ENCODE measurements at places on chromosomes 7 and 10.

DNA sequence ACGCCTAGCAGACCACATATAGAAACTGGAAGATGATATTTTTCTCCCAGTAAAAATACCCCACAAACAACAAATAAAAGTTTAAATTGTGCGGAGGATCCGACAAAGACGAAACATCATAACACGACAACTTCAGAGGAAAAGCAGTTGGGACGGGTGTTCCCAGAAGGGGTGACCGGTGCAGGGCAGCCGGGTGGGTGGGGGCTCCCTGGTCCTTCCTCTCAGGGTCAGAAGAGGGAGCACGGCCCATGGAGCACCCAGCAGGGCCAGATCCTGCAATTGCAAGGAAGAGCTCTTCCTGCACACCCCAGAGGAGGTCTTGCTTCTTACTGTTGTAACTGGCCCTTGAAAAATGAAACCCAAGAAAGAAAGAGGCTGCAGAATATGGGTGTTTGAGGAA lies 608.5 kb upstream of the MKI67 start:
- DNase-seq = no peak

GRCh38 chr7:12861070-12861469 lies 173.6 kb downstream of the ARL4A start:
- DNase-seq = no peak

DNA sequence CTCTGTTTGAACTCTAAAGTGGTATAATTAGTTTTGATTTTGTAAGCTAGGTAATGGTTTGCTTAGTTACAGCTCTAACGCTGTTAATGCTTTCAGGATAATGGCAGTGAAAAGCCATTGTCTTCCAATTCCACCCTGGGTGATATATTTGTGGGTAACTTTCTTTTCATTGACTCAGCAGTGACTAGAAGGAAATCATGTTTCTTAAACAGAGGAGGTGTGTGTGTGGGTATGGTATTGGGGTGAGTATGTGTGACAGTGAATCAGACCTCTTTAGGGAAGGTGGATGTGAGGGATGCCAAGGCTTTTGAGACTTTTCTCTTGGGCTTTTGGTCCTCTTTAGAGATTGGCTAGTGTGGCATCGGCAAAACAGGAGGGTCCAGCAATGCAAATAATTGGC lies 13.6 kb downstream of the ENTPD7 start:
- no peak for DNase-seq

DNA sequence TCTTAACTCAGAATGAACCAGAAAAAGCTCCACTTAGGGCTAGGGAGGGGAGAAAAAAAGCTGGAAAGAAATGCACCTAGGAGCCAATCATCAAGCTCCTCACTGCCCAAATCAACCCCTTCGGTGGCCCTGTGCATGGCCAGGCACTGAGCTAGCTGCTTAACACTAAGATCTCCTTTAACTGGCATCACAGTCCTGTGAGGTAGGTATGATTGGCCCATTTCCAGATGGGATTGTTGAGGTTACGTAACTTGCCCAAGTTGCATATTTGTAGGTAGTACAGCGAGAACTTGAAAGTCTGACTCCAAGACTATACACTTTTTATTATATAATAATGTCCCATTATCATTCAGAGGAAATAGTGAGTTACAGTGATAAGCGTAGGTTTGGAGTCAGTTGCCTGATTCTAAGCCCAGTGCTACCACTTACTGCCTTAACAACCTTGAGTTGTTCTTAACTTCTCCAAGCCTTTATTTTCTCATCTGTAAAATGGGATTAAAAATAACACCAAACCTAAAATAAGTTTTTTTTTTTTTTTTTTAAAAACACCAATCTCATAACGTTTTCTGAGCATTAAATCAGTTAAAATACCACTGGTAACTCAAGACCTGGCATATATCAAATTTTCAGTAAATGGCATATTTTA lies 37.2 kb upstream of the ACSL5 start:
- DNase-seq = no peak

- no peak for DNase-seq
Observed at GRCh38 chr7:47451851-47452205, 130.1 kb downstream of the TNS3 start.

DNA sequence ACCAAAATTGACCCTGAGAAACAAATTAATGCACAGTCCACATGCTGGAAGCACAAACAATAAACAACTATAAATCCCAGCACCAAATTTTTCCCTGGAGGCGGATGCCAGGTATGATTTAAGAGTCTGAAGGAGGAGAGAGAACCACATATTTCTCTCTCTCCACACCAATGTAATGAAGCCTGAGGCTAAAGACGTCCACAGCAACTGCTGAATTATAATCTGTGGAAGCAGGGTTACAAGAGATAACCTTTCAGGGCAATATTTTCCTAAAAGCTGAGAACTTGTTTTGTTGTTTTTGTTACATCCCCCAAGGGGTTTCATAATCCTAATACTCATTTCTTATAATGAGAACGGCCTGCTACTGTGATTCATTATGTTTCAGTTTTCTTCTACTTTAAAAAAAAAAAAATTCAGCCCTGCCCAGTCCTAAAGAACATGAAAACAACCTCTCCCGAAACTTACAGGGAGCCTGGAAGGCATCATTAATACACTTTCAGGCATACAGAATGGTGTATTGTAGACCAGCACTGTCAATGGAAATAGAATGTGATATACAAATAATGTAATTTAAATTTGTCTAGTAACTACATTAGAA lies 48.5 kb upstream of the ABLIM1 start:
- no peak for DNase-seq

DNA sequence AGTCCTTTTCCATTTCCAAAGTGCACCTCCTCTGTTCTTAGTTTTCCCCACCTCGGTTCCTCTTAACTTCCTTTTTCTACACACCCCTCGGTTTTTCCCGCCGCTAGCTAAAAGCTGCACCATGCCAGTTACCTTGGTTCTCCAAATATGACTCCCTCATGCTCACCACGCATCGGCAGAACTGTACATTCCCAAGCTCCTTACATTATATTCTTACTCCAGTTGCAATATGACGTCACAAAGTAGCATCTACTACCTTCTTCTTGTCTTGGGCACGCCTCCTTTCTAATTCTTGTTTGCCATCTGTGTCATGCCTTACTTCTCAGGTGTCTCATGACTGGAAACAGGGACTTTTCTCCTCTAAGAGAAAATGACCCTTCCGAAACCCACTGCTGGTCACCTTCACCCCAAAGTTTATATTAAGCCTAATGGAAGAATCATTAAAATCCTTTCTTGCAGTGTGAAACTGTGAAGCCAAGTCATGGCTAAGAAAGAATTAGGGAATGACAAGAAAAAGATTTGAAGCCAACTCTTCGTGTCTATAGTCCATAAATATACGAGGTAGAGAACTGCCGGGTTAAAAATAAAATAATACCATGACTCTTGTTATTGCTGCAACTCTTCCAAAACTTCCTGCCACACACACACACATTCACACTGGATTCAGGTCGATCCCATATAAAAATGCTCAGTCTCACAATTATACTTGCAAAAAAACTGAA lies 1.7 kb downstream of the ESYT2 start:
- peak; percentile 62 for DNase-seq

- DNase-seq = no peak
Observed at GRCh38 chr10:22618078-22618785, 96.1 kb downstream of the PIP4K2A start.

DNA sequence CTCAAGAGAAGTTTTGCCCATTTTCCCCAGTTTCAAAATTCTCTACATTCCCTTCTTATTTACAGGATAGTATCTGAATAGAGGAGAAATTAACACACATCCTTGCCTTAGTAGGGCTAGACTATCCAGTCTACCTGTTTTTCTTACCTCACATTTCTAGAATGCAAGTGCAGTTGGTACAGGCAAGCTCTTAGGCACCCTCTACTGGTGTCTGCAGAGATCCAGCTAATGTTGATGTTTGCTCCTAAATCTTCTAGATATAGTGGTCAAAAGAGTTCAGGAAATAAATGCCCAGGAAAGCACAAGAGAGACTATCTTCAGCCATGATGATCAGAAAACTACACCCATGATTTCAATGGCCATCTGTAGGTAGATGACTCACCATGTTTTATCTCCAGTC lies 205.3 kb downstream of the HTR7 start:
- no peak for DNase-seq

GRCh38 chr10:131831561-131831960 lies 69.2 kb upstream of the PPP2R2D start:
- no peak for DNase-seq

- DNase-seq = peak; percentile 49
Observed at GRCh38 chr7:96414931-96415292, 93.0 kb upstream of the SLC25A13 start.

DNA sequence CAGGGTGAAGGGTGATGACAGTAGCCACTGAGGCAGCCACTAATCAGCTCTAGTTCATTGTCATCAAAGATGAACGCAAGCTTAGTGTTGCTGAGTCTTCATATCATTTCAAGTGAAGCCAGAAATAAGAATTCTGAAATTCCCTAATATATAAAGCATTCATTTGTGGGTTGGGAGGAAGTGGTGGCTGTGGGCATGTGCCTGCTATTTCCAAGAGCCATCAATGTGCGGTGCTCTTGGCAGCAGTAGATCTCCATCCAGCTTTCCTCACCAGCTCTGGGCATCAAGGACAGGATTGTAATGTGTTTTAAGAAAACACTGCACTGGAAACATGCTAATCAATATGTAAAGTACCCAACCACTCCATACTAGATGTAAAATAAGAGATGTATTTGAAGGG lies 202.5 kb upstream of the AHR start:
- DNase-seq = no peak

DNA sequence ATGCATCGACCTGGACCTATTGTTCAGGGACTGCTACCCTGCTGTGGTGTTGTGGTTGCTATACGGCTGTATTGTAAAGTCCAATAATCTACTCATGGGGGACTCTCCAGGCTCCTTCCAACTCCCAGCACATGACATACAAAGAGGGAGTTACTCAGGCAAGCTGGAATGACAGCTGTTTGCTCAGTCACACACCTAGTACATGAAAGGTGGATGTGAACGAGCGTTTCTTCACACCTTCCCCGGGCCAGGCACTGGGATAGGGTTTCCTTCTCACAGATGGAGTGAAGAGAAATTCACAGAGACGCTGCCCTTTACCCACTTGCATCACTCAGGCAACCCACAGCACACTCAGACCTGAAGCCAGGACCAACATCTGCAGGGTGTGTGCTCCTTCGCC lies 215.7 kb downstream of the TNS3 start:
- no peak for DNase-seq

GRCh38 chr7:1418505-1419309 lies 40.6 kb downstream of the MICALL2 start:
- DNase-seq = no peak

- DNase-seq = no peak
Observed at GRCh38 chr7:74126220-74126880, 42.7 kb downstream of the LIMK1 start.

DNA sequence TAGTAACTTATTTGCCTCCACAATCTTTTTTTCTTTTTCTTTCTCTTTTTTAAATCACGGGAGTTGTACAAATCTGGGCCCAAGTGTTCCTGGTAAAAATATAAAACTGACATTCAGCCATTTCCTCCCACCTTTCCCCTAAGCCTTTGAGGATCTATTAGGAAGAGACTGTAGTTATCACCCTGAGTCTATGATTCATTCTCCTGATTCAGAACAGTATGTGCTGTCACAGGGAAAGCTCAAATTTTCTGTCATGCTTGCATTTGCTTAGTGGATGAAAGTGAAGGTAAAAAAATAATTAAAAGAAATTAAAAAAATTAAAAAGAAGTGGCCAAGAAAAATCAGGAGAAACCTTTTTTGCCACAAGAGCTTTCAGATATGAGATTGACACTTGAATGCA lies 71.7 kb downstream of the KIF20B start:
- DNase-seq = no peak

DNA sequence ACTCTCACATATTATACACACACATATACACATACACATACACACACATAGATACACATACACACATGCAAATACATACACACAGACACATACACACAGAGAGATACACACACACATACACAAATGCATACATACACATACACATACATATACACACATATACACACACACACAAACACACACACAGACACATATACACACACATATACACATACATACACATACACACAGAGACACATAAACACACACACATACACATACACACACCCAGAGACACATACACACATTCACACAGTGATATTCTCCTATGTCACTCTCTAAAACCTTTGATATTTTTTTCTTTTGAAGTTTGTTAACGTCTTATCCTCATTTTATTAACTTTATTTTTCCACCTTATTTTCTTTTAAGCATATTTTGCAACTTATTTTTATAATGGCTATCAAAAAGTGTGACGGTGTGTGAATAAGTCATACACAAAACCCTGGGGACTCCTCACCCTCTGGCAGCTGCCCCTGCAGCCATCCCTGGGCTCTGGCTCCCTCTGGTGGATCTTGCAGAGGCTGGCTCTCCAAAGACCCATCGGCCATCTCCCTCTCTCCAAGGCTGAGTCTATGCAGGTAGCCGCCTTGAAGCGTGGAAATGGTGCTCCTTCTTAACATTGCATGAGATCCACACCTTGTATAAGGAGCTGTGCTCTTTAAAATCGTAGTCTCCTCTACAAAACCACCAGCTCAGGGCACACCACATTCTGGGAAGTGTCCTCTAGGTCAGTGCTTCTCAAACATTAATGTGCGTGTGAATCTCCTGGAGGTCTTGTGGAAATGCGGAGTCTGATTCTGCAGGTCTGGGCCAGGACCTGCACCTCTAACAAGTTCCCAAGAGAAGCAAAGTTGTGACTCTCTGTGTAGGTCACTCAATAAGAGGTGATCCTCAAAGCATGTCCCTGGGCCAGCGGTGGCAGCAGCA lies 4.1 kb upstream of the C10orf120 start:
- DNase-seq = peak; percentile 32

- no peak for DNase-seq
Observed at GRCh38 chr7:37683246-37684120, at the start of gene GPR141. Gene GPR141, plus strand, starts transcription at chr7:37683766. Its CDS starts 56,628 bp downstream, at chr7:37740394.

DNA sequence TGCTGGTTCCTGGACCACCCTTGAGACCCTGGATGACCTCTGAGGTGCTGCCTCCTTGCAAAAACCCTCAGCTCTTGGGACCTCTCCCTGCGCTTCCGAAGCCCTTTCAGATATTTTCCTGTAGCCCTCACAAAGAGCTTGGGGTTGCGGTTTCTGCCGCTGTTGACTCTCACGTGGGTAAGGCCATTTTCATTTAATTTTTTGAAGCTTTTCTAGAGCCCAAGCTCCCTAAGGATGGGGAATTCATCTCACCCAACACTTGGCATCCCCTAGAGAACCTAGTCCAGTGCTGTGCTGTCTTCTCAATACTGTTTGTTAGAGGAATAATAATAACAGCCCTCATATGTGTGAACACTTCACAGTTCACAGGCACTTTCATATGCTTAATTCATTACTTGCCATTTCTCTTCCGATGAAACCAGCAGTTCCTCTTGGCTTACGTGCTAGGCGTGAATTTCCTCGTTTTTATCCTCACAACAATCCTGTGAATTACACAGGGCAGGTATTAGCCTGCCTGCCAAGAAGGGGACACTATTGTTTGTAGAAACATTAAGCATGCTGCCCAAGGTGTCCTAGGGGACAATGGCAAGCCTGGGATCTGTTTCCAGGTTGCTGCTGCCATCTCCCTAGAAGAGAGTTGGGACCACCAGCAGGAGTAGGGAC lies 71.6 kb upstream of the CTBP2 start:
- DNase-seq = no peak
